ENCODE measurements at places on chromosomes 2 and 18.

- no peak for DNase-seq
These were observed 39.8 kb upstream of the PXDN start for GRCh38 chr2:1784087-1784486.

GRCh38 chr2:178715366-178715765, 91.9 kb downstream of the TTN start:
- no peak for DNase-seq

DNA sequence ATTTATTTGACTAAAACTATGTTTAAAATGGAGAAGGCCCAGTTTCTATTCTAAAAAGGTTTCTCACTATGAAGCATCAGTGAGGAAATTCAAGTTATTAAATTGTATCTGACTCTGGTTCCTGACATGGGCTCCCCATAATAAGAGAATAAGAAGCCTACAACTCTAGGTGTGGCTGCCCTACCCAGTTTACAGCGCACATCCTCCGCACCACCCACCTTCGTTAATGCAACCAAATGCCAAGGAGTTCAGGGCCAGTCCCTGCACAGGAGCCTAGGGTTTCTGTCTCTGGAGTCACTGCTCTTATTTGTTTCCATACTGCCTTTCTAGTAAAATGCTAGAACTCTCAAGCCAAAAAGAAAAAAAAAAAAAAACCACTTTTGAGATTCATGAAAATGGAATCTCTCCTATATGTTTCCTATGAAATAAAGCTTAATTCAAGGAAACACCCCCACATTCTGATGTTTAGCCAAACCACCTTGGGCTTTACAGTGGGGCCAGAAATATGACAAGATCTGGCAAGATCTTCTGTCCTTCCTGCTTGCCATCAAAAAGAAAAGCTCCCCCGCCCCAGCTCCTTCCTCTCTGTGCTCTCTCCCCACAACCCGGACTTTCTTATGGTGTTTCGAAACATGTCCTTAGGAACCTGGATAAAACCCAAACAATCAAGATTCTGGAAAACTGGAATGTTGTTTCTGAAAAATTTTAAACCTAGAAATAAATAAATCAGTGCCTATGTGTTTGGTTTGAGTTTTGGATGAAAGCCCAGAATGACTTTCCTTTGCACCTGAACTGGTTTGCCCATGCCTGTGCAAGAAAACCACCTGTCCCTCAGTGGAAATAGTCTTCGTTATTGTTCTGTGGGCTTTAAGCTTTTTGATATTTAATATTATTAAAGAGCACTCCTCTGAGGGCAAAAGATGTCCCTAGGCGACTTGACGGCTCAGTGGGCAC, 136.7 kb downstream of the SP3 start:
- no peak for DNase-seq

GRCh38 chr2:48856144-48856543, 100.6 kb upstream of the LHCGR start:
- DNase-seq: no peak

GRCh38 chr2:215808996-215809395, 204.4 kb downstream of the MREG start:
- DNase-seq: no peak

GRCh38 chr2:60627412-60627811, 74.0 kb upstream of the BCL11A start:
- DNase-seq: no peak

GRCh38 chr2:28915939-28916338, 21.5 kb downstream of the WDR43 start:
- DNase-seq: no peak

GRCh38 chr2:123002660-123003248, 1022.3 kb upstream of the CNTNAP5 start:
- no peak for DNase-seq

DNA sequence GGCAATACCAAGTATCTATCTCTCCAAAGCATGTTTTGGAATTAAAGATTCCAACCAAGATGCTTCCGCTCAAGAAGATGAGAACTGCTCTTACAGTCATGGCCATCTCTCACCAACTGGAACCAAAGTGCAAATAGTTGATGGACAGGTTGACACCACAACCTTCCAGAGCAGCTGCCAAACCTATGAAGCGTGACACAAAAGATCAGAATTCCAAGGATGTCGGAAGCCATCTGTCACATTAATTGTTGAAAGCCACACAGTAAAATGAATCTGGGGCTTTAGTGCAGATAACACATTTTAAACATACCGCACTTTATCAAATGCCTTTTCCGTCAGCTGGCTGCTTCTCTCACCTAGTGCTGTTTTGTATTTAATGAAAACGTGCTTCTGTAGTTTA, 195.7 kb downstream of the CDH20 start:
- DNase-seq: no peak

- DNase-seq: no peak
These were observed 29.6 kb downstream of the NABP1 start for GRCh38 chr2:191707542-191707941.

- no peak for DNase-seq
These were observed 50.6 kb downstream of the THNSL2 start for GRCh38 chr2:88220718-88221117.

- no peak for DNase-seq
These were observed 132.6 kb upstream of the CDCA7 start for GRCh38 chr2:173221937-173222594.

DNA sequence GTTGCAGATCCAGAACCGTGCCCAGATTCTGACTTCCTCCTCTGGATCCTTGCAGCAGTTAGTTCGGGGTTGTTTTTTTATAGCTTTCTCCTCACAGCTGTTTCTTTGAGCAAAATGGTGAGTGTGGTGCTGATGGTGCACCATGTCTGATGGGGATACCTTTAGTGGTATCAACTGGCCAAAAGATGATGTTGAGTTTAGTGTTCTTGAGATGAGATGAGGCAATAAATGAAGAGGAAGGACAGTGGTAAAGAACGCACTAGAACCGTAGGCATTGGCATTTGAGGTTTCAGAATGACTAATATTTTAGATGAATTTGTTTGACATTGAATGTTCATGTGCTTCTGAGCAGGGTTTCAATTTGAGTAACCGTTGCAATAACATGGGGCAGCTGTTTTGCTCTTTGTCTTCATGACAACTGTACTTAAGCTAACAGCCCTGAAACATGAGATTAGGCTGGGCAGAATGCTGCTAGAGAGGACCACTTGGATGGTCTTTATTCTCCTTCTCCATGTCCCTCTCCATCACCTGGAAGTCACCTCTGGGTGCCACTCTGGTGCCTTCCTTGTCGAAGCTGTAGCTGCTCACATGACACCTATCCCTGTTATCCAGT, 3.9 kb downstream of the CTLA4 start:
- DNase-seq: no peak

All from ascending aorta (tissue), 2 donors.